ENCODE measurements at places on chromosomes 13 and 19.

DNA sequence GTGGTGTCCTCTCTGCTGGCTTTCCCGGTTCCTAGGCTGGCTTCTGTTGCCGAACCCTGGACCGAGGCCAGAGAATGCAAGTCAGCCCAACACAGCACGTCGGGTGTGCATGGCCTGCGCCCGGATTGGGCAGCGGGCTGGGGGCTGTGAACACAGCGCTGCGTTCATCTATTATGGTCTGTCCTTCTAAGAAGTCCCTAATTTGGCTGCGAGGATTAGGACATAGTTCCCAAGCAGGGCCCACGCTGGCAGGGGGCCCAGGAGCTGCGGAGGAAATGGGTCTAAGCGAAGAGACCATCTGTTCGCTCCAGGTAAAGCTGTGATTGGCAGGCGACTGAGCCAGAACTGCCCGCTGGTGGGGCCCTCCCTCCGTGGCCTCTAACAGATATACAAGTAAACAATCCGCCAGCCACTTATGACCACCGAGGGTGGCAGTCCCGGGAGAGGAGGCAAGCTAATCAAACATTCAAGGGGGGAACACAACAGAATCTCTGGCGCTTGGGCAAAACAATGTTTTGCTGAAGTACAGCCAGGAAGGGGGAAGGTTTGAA is 6.0 kb downstream of the SYCE2 start:
- DNase-seq = no peak

GRCh38 chr19:27906081-27906480 is 1306.9 kb downstream of the UQCRFS1 start:
- no peak for DNase-seq

- DNase-seq = no peak
These were observed 95.5 kb downstream of the OXGR1 start for GRCh38 chr13:96898646-96899254.

- DNase-seq = peak; percentile 24
These were observed 3.9 kb upstream of the PLPP2 start for GRCh38 chr19:294946-295686.

GRCh38 chr19:57719424-57719823 is 8.0 kb downstream of the ZNF671 start:
- DNase-seq = no peak

DNA sequence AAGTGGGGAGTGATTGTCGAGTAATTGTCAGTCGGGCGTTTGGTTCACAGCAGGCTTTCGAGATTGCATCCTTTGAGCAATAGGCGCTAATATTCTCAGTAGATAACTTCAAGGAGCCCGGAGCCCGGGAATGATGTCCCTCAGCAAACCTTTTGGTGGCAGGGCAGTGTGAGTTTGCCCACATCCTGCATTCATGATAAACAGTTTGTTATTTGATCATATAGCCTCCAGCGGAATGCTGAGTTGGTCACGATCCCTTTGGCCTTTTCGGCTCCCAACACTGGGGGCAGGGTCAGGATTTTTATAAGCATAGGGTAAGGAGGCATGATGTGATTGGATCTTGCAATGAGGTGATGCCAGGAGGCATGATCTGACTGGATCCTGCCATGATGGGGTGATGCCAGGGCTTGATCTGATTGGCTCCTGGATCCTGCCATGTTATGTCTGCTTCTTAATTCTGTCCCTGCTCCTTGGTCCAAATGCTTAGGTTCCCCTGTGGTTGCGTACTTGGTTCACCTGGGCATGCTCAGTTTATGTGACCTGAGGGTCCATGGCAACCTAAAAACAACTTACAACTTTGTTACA is 38.2 kb upstream of the IGSF23 start:
- no peak for DNase-seq

DNA sequence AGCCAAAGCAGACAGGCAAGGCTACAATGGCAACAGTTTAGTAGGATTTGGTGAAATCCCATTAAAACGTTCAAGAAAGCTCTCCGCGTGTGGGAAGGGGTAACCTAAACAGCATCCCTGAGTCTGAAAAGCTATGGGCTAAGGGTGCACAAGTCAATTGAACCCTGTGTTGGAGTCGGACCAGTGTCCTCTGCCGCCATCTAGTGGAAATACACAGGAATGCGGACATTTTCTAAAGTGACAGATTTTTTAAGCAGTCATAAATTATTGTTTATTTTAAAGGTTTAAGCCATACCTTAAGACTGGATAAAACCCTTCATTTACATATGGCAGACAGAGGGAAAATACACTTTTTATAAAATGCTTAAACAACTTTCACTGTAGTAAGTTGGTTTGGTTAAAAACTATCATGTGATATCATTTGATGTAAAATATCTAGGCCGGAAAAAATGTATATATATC is 26.5 kb upstream of the LSM14A start:
- peak; percentile 61 for DNase-seq

DNA sequence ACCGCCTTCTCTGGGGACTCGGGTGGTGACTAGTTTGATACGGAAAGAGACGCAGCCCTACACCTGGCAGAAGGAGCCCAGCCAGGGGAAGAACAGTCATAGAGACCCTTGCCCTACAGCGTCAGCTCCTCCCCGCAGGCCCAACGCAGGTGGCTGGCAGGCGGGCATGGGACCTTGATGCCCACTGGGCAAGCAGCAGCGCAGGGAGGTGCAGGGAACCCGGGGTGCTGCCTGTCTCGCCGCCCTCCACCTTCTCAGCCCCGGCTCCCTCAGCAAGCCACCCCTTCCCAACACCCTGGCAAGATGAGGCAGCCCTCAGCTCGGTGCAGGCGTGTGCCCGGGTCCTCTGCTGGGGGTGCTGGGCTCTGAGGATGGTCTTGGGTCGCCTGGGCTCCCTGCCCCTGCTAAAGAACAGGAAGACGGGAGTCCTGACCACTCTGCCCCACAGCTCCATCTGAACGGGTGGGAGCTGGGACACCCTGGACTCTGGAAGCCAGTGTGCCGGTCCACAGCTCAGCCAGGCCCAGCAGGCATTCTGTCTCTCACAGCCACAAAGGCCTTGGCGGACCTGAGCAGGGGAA is 9.0 kb downstream of the MIER2 start:
- DNase-seq = no peak

DNA sequence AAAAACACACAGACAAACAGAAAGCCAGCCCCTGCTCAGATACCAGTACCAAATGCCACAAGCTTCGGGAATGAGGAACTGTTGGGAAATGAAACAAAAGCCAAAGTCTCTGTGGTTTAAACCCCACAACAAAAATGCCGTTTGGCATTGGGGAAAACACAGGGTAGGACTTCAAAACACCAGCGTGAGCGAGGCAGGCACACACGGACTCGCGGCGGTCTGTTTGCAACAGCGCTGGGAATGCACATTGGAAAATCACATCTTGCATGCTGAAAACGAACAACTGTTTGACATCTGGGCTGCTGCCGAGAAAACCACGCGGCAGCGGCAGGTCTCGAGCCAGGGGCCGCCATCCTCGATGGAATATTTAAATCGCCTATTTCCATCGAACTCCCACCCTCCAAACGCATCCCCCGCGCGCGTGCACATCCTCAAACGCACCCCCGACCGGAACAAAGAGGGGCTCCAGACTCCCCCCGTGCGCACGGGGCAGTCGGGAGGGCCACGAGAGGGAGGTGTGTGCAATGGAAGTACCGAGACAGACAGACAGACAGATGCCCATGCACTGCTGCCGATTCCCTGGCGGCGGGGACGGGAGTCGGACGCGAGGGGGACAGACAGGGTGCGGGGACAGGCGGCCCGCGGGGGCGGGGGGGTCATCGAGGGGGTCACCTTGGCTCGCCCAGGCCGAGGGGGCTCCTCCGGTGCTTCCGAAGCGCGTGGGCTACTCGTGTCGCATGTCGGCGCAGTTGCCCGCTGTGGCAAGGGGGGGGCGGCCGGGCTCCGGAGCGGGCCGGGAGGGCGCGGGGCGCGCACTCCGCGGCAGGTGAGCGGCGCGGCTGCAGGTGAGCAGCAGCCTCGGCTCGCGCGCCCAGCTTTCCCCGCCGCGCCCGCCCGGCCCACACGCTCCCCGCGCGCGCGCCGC is at the start of gene GPR12:
TSS of gene GPR12 (minus strand) at position 880 of the 925 bp plus-strand sequence. CDS start 959 bp downstream, outside the sequence.
- no peak for DNase-seq

DNA sequence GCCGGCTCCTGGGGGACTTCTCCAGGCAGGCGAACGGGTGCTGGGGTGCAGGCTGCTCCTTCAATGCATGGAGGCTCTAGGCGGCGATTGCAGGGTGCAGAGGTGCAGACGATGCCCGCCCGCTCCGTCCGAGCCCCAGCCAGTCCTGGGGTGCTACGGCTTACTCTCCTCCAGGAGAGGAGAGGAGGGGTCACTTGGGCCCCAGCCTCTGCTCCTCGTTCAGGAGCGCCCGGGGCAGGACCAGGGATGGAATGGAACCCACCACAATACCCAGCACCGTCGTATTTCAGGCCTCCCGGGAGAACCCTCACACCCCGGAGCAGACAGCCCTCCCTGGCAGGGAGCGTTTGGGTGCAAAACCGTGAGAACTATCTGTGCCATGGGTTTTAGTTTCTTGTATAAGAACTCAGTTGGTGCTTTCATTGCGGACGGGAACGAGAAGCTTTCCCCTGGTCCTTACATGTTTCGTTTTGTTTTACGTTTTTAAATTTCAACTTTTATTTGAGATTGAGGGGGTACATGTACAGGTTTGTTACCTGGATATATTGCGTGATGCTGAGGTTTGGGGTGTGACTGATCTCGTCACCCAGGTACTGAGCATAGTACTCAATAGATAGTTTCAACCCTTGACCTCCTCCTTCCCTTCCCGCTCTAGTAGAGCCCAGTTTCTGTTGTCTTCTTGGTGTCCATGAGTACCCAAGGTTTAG is 46.8 kb downstream of the ARHGEF18 start:
- no peak for DNase-seq

DNA sequence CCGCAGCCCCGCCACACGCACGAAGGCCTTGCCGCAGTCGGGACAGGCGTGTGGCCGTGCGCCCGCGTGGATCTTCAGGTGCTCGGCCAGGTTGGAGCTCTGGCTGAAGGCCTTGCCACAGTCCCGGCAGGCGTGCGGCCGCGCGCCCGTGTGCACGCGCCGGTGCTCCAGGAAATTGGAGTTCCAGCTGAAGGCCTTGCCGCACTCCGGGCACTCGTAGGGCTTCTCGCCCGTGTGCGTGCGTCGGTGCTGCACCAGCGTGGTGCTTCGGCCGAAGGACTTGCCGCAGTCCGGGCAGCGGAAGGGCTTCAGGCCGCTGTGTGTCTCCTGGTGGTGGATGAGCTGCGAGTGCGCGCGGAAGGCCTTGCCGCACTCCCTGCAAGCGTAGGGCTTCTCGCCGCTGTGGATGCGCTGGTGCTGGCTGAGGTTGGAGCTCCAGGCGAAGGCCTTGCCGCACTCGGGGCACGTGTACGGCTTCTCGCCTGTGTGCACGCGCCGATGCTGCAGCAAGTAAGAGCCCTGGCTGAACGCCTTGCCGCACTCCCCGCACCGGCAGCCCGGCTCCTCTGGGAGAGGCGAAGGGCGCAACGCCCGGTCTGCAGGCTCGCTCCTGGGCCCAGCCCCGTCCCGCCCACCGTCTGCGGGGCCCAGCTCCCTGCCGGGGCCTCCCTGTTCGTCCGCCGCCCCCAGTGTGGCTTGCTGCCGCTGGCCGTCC is 3.6 kb upstream of the A1BG start:
- DNase-seq = no peak

DNA sequence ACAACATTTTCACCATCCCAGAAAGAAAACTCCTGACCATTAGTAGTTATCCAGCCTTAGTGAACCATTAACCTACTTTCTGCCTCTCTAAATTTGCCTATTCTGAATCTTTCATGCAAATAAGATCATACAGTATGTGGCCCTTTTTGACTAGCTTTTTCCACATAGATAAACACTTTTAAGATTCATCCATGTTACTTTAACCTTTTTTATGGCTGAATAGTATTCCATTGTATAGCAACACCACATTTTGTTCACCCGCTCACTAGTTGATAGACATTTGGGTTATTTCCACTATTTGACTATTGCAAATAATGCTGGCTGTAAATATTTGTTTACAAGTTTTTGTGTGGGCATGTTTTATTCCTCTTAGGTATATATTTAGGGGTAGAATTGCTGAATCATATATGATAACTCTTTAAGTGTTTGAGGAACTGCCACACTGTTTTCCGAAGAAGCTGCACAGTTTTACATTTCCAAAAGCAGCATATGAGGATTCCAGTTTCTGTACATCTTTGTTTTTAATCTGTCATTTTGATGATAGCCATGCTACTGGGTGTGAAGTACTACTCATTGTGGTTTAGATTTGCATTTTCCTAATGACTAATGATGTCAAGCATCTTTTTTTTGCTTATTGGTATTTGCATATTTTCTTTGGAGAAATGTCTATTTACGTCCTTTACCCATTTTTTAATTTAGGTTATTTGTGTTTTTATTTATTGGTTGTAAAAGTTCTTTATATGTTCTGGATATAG is 17.1 kb downstream of the COG6 start:
- DNase-seq = no peak

DNA sequence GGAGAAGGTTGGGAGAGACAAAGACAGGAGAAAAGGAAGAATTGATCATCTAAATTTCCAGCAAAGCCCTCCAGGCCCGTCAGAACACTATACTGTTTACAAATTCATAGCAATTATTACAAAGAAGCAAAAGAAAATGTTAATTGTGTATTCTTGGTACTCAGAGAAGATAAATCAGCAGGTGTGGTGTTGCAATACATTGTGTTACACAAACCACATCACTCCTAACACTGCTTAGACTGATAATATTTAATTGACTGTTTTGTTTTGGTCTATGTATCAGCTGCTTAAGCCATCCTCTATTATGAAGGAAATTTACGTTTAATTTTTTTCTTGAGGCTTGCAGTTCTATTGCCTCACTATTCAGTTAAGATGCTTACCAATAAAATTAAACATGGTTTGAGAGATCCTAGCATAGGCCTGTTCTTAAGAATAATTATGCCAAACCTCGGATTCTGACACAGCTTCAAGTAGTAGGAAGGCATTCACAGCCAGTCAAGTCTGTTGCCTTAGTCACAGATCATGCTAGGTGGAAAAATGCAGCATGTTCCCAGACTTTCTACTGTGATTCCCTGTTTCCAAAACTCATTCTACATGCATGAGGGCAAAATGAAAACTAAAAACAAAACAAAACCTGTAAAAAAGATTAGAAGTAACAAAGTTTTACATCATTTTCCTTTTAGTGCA is 129.2 kb downstream of the TBC1D4 start:
- no peak for DNase-seq

- no peak for DNase-seq
These were observed 545.4 kb upstream of the GPC6 start for GRCh38 chr13:92681239-92681638.

- DNase-seq = no peak
These were observed 323.0 kb downstream of the EFNB2 start for GRCh38 chr13:106212386-106213010.

DNA sequence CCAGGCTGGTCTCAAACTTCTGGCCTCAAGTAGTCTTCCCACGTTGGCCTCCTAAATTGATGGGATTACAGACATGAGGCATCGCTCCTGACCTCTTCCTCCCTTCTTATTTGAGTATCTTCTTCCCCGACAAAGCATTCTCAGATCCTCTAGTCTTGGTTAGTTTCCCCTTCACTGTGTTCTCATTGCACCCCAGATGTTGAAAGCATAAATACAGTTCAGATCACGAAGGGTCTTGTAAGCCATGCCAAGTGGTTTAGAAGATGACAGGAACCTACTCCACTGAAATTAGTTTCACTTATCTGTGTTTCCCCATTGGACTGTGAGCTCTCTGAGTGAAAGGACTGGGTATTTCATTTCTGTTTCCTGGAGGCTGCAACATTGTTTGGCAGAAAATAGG is 100.7 kb downstream of the DGKH start:
- DNase-seq = no peak
